Central memory CD8-positive, alpha-beta T cell (primary cell): ENCODE measurements at places on chromosomes 6 and 20.

GRCh38 chr20:272718-273117 lies 15.2 kb downstream of the DEFB132 start:
- DNase-seq = no peak

DNA sequence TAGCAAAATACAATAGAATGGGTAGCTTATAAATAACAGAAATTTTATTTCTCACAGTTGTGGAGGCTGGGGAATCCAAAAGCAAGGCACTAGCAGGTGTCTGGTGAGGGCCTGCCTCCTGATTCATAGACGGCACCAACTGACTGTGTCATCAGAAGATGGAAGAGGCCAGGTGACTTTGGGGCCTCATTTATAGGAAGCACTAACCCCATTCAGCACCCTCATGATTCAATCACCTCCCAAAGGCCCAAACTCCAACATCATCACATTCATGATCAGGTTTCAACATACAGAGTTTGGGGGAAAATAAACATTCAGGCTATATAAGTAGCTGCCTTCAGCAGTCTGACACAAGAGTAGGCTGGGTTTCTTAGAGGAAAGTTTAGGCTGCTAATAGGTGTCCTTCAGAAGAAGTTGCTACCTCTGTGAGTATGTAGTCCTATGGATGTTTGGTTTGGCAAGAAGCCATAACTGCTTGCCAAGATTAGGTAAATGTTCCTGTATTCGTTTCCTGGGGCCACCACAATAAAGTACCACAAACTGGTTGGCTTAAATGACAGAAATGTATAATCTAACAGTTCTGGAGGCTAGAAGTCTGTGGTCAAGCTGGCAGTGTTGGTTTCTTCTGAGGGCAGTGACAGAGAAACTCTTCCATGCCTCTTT lies 48.8 kb downstream of the NT5E start:
- DNase-seq = no peak

GRCh38 chr6:116531675-116532570 lies 13.6 kb downstream of the TRAPPC3L start:
- DNase-seq = peak; percentile 49

DNA sequence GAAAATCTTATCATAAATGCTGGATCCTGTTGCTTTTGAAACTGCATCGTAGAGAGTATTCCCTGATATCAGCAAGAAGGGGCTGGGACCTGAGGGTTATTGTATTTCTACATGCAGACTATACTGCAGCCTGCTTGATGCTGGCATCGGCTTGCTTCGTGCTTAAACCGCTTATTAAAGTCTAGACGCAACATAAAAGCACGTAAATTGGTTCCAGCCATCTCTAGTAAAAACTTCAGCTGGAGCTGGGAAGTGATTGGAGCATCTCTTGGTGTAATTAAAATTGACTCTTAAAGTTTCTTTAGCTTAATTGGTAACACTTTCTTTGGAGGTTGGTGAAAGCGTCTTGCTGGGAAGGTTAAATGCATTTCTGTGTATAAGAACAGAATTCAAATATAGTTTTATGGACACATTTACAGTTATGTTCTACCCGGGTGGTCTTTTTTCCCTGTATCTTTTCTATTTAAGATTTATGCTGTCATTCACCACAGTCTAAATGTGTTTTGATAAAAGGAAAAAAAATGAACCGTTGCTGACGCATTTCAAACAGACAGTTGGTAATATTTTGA lies 139.0 kb upstream of the JAG1 start:
- DNase-seq = no peak
